Daoy (cell line): ENCODE measurements at places on chromosomes 5 and 9.

- no peak for DNase-seq
These were observed 53.3 kb upstream of the LMNB1 start for GRCh38 chr5:126723643-126724042.

GRCh38 chr5:73039082-73039481, 81.3 kb upstream of the TMEM171 start:
- DNase-seq: no peak

DNA sequence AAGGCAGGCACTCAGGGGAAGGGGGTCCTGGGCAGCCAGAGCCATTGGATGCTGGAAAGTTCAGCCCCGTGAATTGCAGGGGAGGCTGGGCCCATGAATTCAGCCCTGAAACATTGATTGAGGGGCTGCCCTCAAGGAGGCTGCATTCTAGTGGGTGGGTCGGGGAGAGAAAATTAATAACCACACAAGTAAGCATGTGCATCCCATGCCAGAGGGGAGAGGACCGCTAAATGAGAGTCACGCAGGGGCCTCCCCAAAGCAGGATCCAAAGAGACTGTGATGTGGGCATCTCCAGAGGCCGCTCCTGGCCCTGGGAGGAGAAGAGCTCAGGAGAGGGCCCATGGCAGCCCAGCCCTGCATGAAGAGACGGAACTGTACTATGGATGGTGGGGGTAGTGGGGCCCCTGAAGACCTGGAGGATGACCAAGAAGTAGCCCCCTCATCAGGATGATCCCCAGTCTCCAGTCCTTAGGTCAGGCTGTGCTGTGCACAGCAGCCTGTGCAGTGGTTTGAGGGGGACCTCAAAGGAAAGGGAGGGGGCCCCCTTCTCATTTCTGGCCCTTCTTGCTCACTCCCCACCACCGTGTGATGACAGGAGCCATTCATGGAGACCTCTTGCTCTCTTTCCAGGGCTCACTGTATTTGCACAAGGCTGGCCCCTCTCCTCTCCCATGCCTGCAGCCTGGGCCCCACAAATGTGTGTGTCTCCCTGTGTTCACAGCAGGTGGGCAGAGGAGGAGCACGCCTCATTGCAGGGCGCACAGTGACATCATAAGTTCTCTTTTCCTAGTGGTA, 233.6 kb upstream of the IRX1 start:
- no peak for DNase-seq

GRCh38 chr9:16593746-16594145, 276.7 kb downstream of the BNC2 start:
- no peak for DNase-seq

DNA sequence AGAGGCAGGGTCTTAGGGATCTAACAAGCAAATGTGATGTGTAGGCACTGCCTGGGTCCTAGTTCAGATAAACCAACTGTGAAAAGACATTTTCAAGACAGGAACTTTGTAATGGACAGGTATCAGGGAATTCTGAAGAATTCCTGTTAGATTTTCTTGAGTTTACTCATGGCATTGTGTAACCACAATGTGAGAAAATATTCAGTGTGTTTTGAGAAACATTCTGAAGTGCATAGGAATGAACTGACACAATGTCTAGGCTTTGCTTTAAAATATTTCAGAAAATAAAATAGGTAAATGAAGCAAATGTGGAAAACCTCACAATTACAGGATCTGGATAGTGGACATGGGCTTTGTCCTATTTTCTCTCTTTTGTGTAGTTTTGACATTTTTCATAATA, 15.2 kb upstream of the AFAP1L1 start:
- no peak for DNase-seq

DNA sequence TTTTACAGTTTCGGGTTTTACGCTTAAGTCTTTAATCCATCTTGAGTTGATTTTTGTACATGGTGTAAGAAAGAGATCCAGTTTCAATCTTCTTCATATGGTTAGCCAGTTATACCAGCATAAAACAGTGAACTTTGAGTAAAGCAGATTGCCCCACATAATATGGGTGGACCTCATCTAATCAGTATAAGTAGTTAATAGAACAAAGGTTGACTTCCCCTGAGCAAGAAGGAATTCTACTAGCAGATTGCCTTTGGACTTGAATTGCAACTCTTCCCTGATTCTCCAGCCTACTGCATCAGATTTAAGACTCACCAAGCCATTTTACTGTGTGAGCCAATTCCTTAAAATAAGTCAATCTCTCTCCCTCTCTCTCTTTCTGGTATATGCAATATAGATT, 173.2 kb downstream of the SNCAIP start:
- no peak for DNase-seq

DNA sequence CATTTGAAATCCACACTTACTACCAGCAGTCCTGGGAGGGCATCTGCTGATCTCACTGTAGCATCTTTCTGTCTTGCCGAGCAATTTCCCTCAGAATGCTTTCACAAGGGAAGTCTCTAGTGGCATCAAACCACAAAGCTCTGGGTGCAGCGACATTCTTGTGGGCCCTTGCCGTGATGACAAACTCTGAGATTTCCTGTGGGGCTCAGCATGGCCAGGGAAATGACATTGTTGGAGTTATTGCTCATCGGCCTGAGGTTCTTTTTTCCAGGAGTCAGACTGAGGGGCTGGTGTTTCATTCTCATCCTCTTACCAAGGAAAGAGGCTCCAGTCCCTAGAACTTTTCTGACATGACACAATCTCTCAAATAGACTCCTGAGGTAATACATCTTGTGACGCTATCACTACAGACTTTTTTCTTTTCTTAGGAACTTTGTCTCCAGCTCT, 51.4 kb downstream of the PFDN1 start:
- peak; percentile 97 for DNase-seq

GRCh38 chr9:89382026-89382986, 64.0 kb downstream of the SECISBP2 start:
- no peak for DNase-seq

DNA sequence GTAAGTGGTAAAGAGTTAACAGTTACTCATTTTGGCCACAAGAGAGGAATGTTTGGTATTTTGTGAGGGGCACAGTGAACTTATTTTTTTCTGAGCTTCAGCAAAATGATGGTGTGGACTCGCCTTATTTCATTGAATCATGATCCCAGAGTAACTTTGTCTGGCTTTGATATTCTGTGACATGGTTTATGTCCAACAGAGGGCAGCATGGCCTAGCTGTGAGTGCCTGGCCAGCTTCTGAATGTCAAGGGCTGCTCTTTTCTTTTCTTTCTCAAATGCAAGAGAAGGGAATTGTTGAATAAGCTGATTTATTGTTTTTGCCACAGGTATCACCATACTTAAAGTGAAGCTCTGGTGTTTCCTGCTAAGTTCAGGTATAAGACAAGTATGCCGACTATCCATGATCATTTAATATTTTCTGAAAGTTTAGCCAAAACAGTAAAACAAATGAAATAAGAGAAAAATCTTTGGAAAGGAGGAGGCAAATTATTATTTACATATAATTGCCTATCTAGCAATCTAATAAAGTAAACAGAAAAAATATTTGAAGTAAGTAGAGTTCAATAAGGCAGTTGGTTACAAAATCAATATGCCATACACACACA, 31.7 kb downstream of the MRPL22 start:
- DNase-seq: peak; percentile 30

DNA sequence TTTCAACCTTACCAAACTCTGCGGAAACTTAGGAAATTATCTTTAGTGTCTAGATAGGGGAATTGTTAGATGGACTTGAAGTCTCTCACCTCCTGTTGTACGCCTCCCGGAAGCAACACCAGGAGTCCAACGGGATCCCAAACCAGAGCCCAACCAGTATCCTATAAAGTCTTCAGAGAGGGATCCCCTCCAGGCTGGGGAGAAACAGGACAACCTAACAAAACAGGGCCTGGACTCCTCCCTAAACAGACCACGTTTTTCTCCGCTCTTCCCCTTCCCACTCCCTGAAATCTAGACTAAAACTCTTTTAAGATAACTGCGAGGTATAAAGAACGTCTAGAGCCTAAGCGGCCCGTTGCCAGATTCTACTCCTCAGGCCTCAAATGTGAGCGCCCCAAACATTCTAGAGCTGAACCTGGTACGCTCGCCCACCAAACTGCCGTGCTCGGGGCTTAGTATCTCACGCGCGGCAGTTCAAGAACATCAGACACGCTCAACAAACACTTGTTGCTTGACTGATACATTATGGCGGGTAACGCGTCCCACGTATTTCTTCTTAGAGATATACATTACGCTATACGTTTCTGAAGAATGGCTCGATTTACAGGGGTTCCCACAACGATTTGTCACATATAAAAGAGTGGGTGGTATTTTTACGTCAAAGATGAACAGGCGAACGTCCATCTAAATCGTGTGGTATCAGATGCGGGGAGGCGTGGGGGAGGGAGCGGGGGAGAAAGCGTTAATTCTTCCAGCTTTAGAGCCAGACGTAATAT, 663 bp upstream of the SMIM27 start:
- DNase-seq: peak; percentile 64

DNA sequence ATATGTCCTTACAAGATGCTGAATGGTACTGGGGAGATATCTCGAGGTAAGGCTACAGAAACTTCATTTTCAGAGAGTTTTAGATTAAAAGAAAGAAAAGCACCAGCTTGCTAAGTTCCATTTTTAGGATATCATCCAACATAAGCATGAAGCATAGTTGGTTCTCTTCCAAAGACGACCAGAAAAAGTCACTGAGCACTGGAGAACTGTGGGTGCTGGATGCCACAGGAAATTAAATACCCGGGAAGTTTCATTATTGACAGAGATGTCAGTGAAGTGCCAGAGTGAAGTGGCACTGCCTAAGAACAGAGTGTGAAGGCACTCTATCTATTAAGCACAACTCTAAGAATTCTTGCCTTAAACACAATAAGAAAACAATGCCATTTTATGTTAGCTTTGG, 76.8 kb downstream of the PIK3R1 start:
- DNase-seq: no peak

DNA sequence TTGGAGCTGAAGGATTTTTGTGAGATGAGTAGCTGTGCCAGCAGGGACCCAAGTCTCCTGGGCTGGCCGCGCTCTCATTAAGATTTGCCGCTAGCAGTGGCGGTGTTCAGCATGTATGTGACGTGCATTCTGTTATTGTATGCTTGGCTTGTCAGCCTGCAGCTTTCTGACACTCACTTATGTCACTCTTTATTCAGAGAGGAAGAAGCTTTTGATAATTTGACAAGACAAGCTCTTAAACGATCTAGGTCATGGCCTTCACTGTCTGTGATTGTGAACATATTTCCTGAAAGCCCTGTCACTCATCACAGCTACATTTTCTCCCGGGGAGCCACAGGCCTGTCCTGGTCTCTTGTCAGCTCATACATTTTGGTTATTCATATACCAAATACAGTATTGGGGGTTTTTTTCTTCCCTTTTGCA, 98.2 kb upstream of the GRHPR start:
- DNase-seq: no peak

DNA sequence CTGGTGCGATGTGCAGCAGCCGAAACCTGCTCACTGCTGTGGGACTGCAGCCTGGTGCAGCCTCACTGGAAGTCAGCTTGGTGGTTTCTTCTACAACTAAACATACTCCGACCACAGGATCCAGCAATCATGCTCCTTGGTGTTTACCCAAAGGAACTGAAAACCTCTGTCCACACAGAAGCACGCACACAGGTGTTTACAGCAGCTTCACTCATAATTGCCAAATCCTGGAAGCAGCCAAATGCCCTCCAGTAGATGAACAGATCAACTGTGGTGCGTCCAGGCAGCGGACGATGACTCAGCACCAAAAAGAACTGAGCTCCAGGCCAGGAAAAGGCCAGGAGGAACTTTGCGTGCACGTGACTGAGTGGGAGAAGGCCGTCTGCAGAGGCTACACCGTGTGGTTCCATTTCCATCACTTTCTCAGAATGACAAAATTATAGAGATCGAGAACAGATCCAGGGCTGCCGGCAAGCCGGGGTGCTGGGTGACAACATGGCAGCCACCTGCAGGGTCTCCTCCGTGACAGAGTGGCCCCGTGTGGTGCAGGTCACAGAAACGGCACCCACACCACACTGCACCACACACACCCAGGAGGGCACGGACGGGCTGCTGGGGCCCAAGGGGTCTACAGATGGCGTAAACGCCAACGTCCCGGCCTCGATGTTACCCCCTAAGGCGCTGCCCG, 23.1 kb upstream of the NSMF start:
- peak; percentile 82 for DNase-seq

DNA sequence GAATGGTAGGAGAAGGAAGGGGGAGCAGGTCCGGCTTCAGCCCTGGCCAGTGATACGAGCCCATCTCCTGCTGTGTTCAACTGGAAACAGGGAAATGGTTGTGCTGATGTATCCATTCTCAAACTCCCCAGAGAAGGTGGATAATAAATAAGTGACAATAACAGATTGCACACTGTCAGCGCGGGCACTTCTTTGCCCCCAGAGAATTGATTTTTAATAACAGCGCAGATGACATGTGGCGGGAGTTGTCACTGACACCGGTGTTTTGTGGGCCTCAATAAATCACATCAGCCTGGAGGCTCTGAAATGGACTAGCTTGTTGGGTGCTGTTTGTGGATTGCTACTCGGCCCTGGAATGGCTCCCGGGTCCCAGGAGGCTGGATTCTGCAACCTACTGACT, 141.4 kb upstream of the PANK3 start:
- no peak for DNase-seq

DNA sequence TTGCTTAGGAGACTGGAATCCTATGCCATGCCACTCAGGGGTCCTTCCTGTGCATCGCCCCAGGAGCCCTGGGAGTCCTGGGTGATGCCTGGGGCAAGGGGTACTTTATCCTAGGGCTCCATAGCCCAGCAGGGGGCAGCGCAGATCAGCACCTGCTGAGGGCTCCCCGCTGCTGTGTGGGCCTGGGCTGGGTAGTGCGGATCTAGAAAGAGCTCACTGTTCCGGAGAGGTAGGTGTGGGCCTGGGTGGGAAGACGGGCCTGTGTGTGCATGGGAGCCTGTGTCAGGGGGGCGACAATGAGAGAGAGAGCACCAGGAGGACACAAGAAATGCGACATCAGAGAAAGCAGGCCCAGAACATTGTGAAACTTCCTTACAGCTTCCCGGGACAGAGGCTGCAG, 11.4 kb upstream of the DAB2IP start:
- DNase-seq: peak; percentile 60

DNA sequence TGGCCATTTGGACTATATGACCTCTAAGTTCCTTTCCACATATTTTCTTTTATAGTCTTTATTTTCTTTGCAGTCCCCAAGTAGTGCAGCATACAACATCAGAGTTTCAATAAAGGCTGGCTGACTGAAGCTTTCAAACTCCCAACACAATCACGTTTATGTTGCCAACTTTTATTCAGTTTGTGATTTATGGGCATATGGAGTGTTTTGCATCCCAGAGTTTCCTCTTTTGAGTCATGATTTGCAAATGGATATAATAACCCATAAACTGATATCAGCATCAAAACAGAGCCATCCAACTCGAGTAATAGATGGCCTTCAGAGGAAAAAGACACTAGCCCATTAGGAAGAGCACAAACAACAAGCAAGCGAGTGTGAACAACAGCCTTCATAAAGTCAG, 414.0 kb downstream of the ELAVL2 start:
- no peak for DNase-seq
